Left renal pelvis (tissue), 4 donors: ENCODE measurements at places on chromosomes 16 and 17. TPM values are rescaled to one million over a fixed set of nuclear protein-coding genes. Genes with fewer than 3 reads are reported as not detected.
A peak's percentile ranks its signal among the peaks of the same experiment; 100 is the strongest.

GRCh38 chr17:42362245-42362961, 25.8 kb downstream of the STAT3 start:
- DNase-seq = no peak

GRCh38 chr17:82330322-82331239, 3.0 kb downstream of the SECTM1 start:
- DNase-seq = no peak

DNA sequence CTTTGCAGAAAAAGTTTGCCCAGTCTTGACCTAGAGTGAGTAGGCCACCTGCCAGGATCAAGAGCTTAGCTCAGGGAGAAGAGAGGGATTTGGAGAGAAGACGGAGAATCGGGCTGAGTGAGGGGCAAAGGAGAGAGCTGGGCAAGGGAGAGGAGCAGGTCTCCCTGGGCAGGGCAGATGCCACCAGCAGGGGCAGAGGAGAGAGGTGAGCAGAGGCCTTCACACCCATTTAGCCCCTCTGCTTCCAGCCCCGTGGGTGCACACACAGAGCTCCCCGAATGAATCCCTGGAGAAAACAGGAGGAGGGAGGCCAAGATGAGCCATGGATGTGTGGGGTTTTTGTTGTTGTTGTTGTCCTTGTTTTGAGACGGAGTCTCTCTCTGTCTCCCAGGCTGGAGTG, 29.2 kb downstream of the TBX4 start:
- DNase-seq = no peak

DNA sequence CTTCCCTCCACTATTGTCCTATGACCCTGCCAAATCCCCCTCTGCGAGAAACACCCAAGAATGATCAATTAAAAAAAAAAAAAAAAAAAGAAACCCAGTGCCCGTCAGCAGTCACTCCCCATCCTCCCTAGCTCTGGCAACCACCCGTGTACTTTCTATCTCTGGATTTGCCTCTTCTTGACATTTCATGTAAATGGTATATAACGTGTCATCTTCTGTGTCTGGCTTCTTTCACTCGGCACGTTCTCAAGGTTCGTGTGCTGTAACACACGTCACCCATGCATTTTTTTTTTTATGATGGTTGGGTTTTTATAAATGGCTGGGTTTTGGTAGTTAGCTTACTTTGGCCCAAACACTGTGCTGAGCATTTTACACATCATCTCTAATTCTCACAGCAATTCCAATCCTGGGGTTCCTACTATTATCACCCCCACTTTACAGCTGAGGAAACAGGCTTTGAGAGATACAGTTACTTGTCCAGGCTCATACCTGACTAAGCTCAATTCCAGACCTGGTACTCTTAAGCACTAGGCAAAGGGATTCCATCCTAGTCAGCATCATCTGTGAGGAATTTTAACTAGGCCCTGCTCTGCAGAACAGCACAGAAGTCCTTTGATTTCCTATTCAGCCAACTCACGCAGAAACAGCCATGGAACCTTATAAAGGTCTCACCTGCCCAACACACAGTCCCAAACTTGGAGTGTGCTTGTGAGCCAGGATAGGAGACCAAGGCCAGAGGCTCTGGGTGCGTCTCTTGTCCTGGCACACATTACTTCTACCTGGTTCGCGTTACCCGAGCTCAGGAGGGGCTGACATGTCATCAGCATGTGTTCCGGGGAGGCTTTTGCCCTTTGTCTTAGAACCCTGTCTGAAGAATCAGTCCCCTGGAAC, 11.7 kb downstream of the NDUFAB1 start:
- DNase-seq = no peak

- no peak for DNase-seq
Observed at GRCh38 chr17:37558299-37558698, 50.9 kb downstream of the SYNRG start.

- DNase-seq = no peak
Observed at GRCh38 chr17:10518271-10519037, at the start of gene MYH1. TSS of gene MYH1 (minus strand) at chr17:10518542. CDS start at chr17:10516642, 1,900 bp downstream.

DNA sequence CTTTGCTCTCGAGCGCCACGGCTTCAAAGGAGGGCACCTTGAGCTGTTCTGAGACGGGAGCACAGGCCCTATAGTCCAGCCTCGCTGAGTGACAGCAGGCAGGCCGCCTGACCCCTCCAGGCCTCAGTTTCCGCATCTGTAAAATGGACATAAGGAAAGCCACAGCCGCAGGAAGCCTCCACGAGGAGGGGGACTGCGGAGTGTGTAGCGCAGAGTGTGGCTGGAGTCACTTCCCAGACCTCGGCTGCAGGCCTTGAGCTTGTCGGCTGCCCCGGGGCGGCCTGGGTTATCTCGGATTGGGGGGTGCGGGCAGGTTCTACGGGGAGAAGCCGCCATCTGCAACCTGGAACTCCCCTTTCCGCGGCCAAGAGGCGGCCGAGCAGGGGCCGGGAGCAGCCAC, 40.8 kb downstream of the ZFPM1 start:
- DNase-seq = no peak

DNA sequence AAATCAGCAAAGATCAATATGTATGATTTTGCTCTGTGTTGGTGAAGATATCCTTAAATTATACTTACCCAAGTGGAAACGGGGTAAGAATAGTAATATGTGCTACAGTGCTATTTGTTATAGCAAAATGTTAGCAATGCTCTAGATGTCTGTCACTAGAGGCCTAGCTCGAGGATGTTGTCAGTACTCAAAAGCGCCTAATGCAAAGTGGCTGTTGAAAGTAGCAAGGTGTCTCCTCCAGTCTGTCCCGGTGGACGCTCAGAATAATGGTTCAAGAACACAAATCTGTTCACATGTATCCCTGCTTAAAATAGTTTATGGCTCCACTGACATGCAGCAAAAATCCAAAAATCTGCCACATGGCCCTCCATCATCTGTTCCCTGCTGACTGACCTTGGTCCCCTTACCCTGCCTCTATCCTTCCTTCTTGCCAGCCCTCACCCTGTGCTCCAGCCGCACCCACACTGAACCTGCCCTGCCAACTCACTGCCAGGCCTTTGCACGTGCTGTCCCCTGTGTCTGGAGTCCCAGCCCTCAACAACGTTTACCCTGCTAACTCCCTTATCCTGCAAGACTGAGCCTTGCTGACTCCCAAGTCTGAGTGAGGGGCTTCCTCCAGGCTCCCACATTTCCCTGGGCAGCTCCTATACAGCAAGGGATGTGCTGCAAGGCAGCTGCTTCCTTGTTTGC, 9.6 kb upstream of the RNF112 start:
- no peak for DNase-seq

- no peak for DNase-seq
Observed at GRCh38 chr17:36937959-36938565, 787 bp downstream of the LHX1 start.

DNA sequence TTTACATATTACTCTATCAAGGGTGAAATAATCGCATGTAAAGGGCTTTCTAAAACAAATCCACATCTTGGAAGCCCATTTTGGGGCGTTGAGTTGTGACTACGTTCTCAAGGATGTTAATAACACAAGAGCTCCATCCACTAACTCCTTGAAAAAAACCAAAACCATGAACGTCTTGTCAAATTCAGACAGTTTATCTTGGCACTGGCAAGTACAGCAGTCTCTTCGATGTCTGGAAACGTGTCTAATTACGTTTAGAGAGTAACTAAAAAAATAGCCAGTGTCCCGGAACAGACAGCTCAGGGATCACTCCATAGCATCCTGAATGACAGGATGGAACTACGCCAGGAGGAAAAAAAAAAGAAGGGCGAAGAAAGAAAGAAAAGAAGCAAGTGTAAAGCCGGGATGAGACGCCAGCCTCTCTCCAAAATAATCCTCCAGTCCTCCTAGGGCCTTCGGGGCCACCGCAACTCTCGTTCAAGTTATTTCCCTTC, 954 bp downstream of the MYO1D start:
- peak; percentile 31 for DNase-seq

DNA sequence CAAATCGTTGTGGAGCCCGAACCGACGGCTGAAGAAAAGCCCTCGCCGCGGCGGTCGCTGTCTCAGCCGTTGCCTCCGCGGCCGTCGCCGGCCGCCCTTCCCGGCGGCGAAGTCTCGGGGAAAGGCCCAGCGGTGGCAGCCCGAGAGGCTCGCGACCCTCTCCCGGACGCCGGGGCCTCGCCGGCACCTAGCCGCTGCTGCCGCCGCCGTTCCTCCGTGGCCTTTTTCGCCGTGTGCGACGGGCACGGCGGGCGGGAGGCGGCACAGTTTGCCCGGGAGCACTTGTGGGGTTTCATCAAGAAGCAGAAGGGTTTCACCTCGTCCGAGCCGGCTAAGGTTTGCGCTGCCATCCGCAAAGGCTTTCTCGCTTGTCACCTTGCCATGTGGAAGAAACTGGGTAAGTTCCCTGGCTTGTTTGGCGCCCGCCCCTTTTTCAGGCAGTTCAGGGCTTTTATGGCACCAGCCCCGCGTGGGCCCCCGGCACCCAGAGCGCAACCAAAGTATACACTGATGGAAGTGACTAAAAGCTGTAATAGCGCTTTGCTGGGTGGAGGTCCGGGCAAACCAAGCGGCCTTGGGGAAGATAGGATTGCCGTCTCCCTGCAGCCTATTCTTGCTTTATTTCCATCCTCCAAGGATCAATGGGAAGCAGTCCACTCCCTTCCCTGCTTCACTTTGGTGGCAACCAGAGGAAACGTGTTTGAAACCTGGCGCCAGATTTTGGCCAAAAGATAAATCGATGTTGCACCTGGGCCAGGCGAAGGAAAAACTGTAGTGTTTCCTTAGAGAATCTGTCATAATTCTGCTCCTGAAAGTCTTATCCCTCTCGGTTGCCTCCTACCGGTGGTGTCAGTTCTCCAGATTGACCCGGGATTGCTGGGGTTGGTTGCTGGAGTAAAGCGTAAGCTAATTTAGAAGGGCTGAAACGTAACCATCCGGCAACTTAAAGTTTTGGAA, 775 bp downstream of the PPM1D start:
- DNase-seq = no peak

GRCh38 chr16:47029724-47030123, 56.2 kb upstream of the DNAJA2 start:
- DNase-seq = no peak

DNA sequence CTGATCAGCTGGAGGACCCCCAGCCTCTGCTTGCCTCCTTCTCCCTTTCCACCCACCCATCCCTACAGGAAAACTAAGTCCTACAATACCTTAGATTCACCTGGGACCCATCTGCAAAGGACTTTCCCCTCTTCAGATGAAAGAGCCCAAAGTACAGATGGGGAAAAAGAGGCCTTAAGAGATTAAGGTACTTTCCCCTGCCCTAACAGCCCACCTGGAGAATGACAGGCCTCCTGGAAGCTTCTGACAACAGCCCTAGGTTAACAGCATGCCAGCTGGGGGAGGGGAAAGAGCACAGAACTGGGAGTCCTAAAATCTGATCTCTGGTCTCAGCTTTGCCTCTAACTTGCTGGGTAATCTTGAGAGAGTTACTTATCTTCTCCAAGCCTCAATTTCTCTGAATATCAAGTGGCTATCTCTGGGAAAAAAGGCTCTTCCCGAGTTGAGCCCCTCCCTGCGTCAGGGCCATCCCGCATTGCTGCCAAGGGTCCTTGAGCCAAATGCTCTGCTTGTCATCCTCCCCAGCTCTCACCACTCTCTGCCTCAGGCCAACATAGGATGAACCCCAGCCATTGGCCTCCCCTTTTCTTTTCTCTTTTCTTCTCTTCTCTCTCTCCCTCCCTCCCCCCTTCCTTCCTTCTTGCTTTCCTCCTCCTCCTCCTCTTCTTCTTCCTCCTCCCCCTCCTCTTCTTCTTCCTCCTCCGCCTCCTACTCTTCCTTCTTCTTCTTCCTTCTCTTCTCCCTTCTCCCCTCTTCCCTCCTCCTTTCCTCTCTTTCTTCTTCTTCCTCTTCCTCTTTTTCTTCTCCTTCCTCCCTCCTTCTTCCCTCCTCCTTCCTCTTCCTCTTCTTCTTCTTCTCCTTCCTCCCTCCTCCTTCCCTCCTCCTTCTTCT, 22.5 kb upstream of the SP6 start:
- DNase-seq = no peak

GRCh38 chr17:18059283-18059682, 20.1 kb downstream of the GID4 start:
- no peak for DNase-seq

The SLC52A1 gene
- polyA plus RNA-seq = 0.14 TPM

The TMEM114 gene
- polyA plus RNA-seq = not detected

The LCMT1 gene
- polyA plus RNA-seq = 91.5 TPM

The GPR142 gene
- not detected for polyA plus RNA-seq

The TEKT1 gene
- polyA plus RNA-seq = not detected

The OR3A3 gene
- not detected for polyA plus RNA-seq

The MED31 gene
- 29.1 TPM for polyA plus RNA-seq

The RNPS1 gene
- polyA plus RNA-seq = 199 TPM
